NCI-H446 (cell line): ENCODE measurements at places on chromosomes 6 and 20.

DNA sequence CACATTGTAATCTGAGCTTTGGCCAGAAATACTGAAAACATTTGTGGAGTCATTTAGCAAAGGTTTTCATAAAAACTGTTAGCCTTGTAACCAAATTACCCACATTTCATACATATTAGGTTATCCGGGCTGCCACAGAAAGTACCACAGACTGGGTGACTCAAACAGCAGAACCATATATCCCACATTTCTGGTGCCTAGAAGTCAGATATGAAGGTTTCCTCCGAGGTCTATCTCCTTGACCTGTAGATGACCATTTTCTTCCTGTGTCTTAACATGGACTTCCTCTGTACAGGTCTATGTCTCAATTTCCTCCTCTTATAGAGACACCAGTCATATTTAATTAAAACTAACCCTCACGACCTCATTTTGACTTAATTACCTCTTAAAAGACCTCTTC lies 49.5 kb upstream of the SMIM28 start:
- DNase-seq, result no peak

- no peak for DNase-seq
These were observed 129.0 kb downstream of the CFAP61 start for GRCh38 chr20:20181322-20181721.

- no peak for DNase-seq
These were observed 168.0 kb upstream of the CHD6 start for GRCh38 chr20:41786158-41786557.

DNA sequence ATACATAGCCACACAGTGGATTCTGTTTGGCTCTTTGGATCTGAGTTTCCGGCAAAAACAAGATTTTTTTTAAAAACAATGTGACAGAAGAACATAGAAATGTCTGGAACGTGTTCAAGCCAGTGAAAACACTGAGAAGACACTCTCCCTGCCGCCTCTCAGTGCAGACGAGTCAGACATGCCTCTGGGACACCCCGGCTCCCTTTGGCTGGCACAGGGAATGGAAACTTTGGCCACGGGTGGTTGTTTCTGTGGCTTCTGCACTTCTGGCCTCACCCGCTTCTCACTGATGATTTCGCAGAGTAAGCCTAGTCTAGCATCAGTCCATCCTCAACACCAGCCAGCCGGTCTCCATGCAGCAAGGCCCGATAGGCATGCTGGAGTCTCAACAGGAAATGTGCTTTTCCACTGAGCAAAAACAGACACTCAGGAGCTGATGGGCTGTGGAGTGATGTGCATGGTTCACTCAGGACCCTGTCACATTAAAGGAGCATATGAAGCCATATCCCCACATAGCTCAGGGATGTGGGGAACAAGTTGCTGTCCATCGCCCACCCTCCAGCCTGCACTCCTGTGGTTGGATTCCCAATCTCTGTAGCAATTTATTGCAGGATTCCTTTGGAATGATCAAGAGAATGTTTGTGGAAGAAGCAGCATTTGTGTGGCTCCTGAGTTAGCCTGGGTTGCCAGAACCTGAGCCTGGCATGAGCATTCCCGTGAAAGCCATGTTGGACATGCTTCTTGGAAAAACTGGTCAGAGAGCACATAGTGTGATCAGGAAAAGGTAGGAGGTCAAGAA lies 262.0 kb upstream of the RIN2 start:
- no peak for DNase-seq

DNA sequence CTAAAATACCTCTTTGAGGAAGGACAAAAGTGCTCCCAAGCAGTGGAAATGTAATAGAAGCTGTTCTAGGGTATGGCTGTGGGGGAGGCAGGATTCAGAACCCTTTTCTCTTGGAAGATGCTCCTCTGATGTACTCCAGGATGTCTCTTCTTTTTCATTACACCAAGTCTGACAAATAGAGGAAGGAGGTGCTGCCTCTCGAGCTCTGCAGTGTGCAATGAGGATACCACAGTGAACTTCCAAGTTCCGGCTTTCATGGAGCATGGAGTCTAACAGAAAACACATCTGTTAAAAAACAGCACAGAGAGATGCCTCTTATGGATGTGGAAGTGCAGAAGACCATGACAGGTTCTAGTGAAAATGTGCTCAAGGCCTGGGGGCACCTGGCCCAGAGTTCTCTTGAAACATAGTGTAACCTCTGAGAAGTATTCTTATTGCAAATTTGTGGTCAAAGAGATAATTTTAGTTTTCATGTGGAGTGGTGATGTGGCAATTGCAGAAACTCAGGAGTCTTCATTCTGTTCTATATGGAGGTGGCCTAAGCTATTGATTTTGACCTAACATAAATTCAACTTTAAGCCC lies 362.0 kb upstream of the CITED2 start:
- DNase-seq, result no peak
